HCT116 (cell line): ENCODE measurements at places on chromosomes 12 and 14. TPM values are rescaled to one million over a fixed set of nuclear protein-coding genes. Genes with fewer than 3 reads are reported as not detected.

FZD10 gene
- not detected for total RNA-seq

CLEC2B gene
- not detected for total RNA-seq

CD4 gene
- 0.42 TPM for total RNA-seq

ABCB9 gene
- 14.7 TPM for total RNA-seq

TBX3 gene
- 12.8 TPM for total RNA-seq

TSPAN31 gene
- total RNA-seq = 14.9 TPM

ZNF410 gene
- total RNA-seq = 37.6 TPM

DAO gene
- not detected for total RNA-seq

CCDC77 gene
- 12.3 TPM for total RNA-seq

INTS13 gene
- 50.5 TPM for total RNA-seq

CSRP2 gene
- 36.1 TPM for total RNA-seq

TRHDE gene
- 2.9 TPM for total RNA-seq

RHOJ gene
- total RNA-seq = not detected

ANHX gene
- not detected for total RNA-seq

FGF6 gene
- total RNA-seq = not detected

CLEC4C gene
- not detected for total RNA-seq

SERPINA9 gene
- not detected for total RNA-seq

PAN2 gene
- total RNA-seq = 75.0 TPM

SOAT2 gene
- 0.17 TPM for total RNA-seq

JKAMP gene
- 46.5 TPM for total RNA-seq

TCL1A gene
- total RNA-seq = 0.30 TPM

KRT72 gene
- 0.17 TPM for total RNA-seq

ANAPC5 gene
- total RNA-seq = 112 TPM

SERPINA5 gene
- total RNA-seq = 3.0 TPM

KRT3 gene
- not detected for total RNA-seq

TBC1D30 gene
- 24.1 TPM for total RNA-seq

ISCU gene
- total RNA-seq = 89.6 TPM

NPFF gene
- not detected for total RNA-seq

LUM gene
- 0.69 TPM for total RNA-seq

PIP4K2C gene
- total RNA-seq = 38.4 TPM

GALNT6 gene
- 16.4 TPM for total RNA-seq

NXPH4 gene
- 20.0 TPM for total RNA-seq

ACTR10 gene
- 39.6 TPM for total RNA-seq

FGF23 gene
- total RNA-seq = not detected

KRT6C gene
- not detected for total RNA-seq
